Retinal pigment epithelial cell (primary cell): ENCODE measurements at places on chromosomes 2 and 18.

DNA sequence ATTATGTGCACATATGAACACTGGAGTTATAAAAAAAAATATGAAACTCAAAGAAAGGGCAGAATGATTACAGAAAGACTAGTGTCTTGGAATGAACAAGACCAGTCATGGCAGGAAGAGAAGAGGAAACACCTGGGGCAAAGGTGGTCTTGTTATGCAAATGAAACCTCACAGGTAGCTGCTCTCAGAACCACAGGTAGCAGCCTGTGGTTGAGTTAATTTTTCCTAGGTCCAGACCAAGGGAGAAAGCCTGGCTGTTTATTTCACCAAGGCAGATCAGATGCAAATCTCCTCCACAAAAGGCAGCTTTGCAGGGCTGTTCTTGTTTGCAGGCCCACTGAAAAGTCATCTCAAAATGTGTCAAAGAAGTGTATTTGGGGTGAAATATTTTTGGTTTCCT, 785.8 kb downstream of the RNF144A start:
- DNase-seq = no peak

GRCh38 chr18:69885841-69886531, 61.7 kb downstream of the CD226 start:
- DNase-seq = no peak

DNA sequence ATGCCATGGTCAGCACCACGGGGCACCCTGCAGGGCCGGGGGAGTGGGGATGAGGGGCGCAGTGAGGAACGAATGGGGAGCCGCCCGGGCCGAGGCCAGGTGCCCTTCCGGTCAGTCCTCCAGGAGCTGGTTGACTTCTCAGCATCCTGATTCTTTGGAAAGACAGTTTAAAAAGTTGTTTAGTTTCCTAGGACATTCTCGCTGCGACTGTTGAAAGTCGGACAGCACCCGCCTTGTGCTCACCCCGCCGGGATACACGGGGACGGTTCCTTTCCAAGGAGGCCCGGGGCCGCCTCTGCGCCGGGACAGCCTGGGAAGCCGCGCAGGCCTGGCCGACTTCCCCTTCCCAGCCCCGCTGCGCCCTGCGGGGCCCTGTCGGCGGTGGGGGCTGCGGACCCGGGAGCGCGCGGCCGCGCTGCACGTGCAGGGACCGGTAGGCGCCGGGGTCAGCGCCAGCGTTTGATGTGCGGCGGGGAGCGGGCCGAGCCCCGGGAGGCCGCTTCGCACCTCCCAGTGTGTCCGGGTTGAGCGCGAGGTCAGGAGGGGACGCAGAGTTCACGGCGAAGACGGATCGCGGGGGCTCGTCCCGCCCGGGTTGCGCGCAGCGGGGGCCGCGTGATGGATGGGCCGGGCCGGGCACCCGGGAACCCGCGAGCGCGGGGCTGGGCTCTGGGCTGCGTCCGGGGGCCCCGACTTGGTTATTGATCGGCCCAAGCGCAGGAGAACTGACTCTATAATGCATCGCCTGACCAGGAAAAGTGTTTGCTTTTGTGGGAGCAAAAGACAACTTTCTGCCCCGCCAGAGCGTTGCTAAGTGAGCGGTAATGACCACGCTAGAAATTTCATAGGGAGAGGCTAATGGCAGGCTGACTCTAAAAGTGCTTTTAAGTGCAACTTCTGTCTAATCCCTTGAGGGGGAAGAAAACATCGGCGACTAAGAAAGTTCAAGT, 28.0 kb upstream of the SMIM21 start:
- DNase-seq = no peak

DNA sequence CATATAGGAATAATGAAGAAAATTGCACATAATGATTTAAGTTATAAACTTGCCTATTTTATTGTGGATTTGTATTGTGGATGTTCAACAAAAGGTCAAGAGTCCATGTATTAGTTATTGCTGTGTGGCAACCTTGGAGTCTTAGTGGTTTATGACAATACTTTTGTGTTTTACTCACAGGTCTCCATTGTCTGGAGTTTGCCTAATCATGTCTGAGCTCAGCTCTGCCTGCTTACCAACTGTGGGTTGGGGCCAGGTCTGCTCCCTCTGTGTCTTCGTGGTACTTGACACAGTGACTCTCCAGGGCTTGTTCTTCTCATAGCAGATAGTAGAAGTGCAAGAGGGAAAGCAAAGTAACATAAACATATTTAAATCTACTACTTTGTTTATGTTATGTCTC, 382.5 kb downstream of the CBLN2 start:
- no peak for DNase-seq

DNA sequence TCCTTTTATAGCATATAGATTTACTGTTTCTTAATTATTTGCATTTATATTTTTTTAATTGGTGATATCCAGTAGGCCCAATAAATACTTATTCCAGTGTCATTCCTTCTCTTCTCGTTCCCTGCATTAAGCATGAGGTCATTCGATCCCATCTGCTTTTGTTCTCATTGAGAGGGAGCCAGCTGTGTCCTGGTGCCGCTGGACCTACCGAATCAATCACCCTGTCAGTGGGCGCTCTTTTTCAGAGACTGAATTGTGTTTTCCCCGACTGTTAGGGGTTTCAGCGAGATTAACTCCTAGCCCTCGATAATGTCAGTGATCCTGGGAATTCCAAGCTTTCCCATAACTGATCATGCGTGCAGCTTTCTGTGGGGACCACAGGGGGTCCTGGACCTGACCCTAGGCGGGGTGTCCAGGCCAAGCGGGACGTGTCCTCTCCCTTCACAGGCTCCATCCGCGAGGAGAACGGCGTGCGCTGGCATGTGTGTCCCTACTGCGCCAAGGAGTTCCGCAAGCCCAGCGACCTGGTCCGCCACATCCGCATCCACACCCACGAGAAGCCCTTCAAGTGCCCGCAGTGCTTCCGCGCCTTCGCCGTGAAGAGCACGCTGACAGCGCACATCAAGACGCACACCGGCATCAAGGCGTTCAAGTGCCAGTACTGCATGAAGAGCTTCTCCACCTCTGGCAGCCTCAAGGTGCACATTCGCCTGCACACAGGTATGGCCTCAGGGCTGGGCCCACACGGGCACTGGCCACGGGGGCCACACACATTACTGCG, 72.4 kb downstream of the ZNF236 start:
- DNase-seq = no peak

- no peak for DNase-seq
Observed at GRCh38 chr2:25302758-25303375, 38.9 kb downstream of the DNMT3A start.
